ENCODE measurements at places on chromosomes 7 and 10. TPM values are rescaled to one million over a fixed set of nuclear protein-coding genes. Genes with fewer than 3 reads are reported as not detected.

Gene CNNM2
- 12.9 TPM for total RNA-seq

Gene LIPF
- not detected for total RNA-seq

DNA sequence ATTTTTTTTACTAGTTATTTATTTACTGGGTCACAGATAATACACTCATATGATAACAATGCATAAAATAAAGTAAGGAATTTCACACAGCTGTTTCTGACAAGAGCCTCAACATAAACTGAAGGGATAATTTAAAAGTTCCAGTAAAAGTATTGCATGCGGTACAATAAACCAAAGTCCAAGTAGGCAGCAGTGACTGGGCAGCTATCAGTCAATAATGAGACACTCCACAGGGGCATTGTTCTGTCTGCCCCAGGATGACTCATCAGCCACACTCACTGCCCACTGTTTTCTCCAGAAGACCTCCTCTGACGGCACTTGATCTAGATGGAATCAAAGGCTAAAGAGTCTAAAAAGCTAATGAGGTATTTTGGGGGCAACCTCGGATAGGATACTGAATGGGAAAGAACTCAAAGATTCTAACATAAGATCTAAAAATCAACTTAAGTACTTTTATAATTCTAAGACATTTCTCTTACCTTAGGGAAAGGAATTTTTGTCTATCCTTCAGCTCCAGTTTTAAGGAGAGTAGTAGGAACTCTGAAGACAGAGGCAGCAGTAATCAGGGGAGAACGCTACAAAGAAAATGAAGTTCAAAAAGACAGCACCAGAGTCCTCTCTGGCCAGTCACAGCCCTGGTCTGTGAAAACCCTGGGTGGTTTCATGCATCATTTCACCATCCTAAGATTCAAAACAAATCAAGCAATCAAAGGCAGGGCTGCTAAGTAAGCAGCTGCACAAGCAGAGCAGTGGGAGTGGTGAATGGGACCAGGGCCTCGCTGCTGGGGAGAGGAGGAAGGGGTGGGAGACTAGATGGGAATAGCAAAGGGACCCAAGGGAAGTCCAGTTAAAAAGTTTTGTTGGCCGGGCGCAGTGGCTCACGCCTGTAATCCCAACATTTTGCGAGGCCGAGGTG is 175.1 kb downstream of the AVL9 start:
- H3K27me3 ChIP-seq: no peaks in the 10 kb centered on the region
- no peak overlapping the region for H3K27ac ChIP-seq
- no peak for DNase-seq
- H3K4me3 ChIP-seq: no peak overlapping the region

- H3K27ac ChIP-seq: no peak overlapping the region
- no peak overlapping the region for H3K4me3 ChIP-seq
- no peaks in the 10 kb centered on the region for H3K27me3 ChIP-seq
- no peaks in the 10 kb centered on the region for H3K36me3 ChIP-seq
Observed at GRCh38 chr10:76026905-76027304, 595.5 kb downstream of the LRMDA start.

GRCh38 chr7:39453743-39454355 is 112.4 kb upstream of the YAE1 start:
- H3K27ac ChIP-seq: no peak overlapping the region
- no peaks in the 10 kb centered on the region for H3K4me1 ChIP-seq
- no peak overlapping the region for H3K4me3 ChIP-seq

Gene CHST15
- total RNA-seq: 49.2 TPM

GRCh38 chr10:7119325-7120015 is 291.4 kb downstream of the SFMBT2 start:
- DNase-seq: no peak
- no peak overlapping the region for H3K4me3 ChIP-seq
- no peaks in the 10 kb centered on the region for H3K27me3 ChIP-seq
- no peaks in the 10 kb centered on the region for H3K4me1 ChIP-seq
- H3K36me3 ChIP-seq: no peaks in the 10 kb centered on the region
- H3K27ac ChIP-seq: no peak overlapping the region

Gene HOXA3
- total RNA-seq: 8.7 TPM

DNA sequence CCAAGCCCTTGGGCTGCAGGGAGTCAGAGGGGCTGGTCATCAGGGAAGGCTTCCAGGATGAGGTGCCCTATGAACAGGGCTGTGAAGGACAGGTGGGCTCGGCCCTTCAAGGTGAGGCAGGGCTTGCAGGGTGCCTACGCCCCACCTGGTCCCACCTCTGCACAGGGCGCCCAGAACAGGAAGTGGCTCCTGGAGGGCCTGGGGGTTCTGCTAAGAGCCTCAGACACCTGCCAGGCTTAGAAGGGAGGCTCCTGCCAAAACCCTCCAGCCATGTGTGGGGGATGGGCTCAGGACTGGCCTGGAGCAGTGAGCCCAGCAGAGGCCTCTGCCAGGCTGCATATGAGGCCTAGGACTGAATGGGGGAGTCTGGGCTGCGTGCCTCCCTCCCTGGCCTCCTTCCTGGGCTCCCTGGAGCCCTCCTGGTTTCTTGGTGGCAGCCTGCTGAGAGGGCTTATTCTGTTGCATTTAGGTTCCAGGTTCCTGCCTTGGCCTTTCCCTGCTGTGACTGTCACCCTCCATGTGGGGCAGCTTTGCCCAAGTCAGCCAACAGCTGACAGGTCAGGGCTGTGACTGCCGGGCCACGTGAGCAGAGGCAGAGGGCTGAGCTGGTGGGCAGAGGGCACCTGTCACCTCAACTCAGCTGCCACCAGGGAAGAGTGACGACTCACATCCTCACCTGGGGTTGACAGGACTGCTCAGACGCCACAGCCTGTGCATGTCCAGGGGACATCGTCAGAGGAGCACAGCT is 45.2 kb upstream of the MSMB start:
- no peaks in the 10 kb centered on the region for H3K27me3 ChIP-seq
- no peak overlapping the region for H3K4me3 ChIP-seq
- H3K27ac ChIP-seq: no peak overlapping the region
- no peaks in the 10 kb centered on the region for H3K36me3 ChIP-seq
- no peaks in the 10 kb centered on the region for H3K4me1 ChIP-seq
- DNase-seq: no peak

- no peaks in the 10 kb centered on the region for H3K36me3 ChIP-seq
- no peak overlapping the region for H3K27ac ChIP-seq
- no peak overlapping the region for H3K4me3 ChIP-seq
- peaks cover 58% of the 10 kb centered on the region for H3K27me3 ChIP-seq
- DNase-seq: no peak
Observed at GRCh38 chr7:4960363-4960762, 1.4 kb upstream of the MMD2 start.

- no peak for DNase-seq
- no peaks in the 10 kb centered on the region for H3K4me1 ChIP-seq
- H3K36me3 ChIP-seq: peaks cover 89% of the 10 kb centered on the region
- H3K27me3 ChIP-seq: no peaks in the 10 kb centered on the region
Observed at GRCh38 chr10:133285217-133285616, 8.5 kb upstream of the ADAM8 start.

Gene LIPN
- total RNA-seq: 1.0 TPM

DNA sequence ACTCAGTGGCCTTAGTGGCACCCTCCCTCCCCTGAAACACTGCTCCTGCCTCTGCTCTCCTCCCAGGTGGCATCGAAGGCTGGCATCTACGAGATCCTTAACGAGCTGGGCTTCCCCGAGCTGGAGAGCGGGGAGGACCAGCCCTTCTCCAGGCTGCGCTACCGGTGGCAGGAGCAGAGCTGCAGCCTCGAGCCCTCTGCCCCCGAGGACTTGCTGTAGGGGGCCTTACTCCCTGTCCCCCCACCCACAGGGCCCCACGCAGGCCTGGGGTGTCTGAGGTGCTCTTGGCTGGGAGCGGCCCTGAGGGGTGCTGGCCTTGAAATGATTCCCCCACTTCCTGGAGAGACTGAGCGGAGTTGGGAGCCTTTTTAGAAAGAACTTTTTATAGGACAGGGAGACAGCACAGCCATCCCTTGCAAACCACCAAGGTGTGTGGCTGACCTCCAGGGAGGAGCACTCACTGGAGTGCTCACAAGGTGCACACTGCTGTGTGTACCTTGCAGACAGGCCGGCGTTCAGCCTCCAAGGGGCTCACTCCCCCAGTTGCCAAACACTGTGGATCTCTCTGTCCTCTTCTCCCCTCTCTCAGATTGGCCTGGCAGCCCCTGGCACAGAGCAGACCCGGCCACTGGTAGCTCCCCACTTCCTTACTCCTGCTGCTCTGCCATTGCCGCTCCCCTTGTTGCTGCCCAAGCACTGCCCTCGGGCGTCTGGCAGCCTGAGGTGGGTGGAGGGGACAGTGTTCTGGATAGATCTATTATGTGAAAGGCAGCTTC is 35.8 kb downstream of the PRF1 start:
- no peak overlapping the region for H3K27ac ChIP-seq
- H3K4me3 ChIP-seq: no peak overlapping the region
- peaks cover 9% of the 10 kb centered on the region for H3K4me1 ChIP-seq
- no peaks in the 10 kb centered on the region for H3K36me3 ChIP-seq
- DNase-seq: peak; percentile 57

GRCh38 chr10:77604063-77604462 is 33.5 kb downstream of the KCNMA1 start:
- peaks cover 7% of the 10 kb centered on the region for H3K4me1 ChIP-seq
- no peak for DNase-seq
- no peaks in the 10 kb centered on the region for H3K36me3 ChIP-seq
- H3K4me3 ChIP-seq: no peak overlapping the region

DNA sequence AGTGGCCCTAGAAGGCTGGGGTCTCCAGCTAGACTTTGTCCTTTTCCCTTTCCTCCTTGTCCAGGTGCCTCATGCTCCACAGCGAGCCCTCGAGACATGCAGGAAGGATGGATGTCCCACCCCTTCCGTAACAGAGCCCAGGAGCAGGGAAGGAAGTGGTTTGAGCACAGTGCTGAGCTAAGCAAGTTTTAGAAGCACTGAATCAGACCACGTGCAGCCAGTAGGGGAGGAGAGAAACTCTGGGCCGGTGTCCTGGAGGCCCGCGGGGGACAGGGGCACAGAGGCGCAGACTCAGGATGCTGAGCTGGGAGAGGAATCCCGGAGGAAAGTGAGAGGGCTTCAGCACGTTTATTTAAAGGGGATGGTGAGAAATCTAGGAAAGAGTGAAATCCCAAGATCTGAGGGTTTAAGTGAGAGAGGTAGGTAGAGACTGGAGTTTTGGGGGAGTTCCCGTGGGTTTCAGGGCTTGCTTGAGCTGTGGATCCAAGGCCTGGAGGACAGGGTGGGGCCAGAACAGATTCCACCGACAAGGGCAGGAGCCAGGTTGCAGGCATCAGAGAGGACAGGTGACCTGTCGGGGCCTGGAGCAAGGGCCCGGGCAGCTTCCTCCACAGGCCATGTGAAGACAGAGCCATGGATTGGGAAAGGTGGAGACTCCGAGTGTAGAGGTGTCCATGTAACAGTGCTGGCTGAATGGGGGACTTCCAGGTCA is 4.4 kb upstream of the IRF5 start:
- H3K36me3 ChIP-seq: no peaks in the 10 kb centered on the region
- peak overlapping the region; percentile 31 for H3K27ac ChIP-seq
- H3K4me1 ChIP-seq: peaks cover 3% of the 10 kb centered on the region
- no peak overlapping the region for H3K4me3 ChIP-seq
- peaks cover 6% of the 10 kb centered on the region for H3K27me3 ChIP-seq
- DNase-seq: peak; percentile 66

- no peaks in the 10 kb centered on the region for H3K36me3 ChIP-seq
- DNase-seq: no peak
- H3K4me1 ChIP-seq: no peaks in the 10 kb centered on the region
- H3K27me3 ChIP-seq: no peaks in the 10 kb centered on the region
- H3K4me3 ChIP-seq: peak overlapping the region; percentile 57
- peak overlapping the region; percentile 85 for H3K27ac ChIP-seq
Observed at GRCh38 chr7:94393246-94394108, 1.2 kb upstream of the COL1A2 start.

- DNase-seq: no peak
- no peak within 1 kb of the TSS for H3K4me3 ChIP-seq
- H3K27me3 ChIP-seq: no peaks in the 10 kb centered on the region
- H3K27ac ChIP-seq: no peak within 1 kb of the TSS
- H3K4me1 ChIP-seq: no peaks in the 10 kb centered on the region
- H3K36me3 ChIP-seq: no peaks in the 10 kb centered on the region
Observed at GRCh38 chr7:143315776-143316175, at the start of gene CLCN1. Gene CLCN1 (plus strand): TSS chr7:143316111. CDS start chr7:143316213, 102 bp downstream.

GRCh38 chr10:77374189-77374656 is 263.4 kb downstream of the KCNMA1 start:
- H3K36me3 ChIP-seq: no peaks in the 10 kb centered on the region
- DNase-seq: no peak
- H3K27ac ChIP-seq: no peak overlapping the region
- no peak overlapping the region for H3K4me3 ChIP-seq
- H3K4me1 ChIP-seq: no peaks in the 10 kb centered on the region
- no peaks in the 10 kb centered on the region for H3K27me3 ChIP-seq

- H3K27ac ChIP-seq: no peak overlapping the region
- H3K27me3 ChIP-seq: no peaks in the 10 kb centered on the region
- no peaks in the 10 kb centered on the region for H3K36me3 ChIP-seq
- peaks cover 4% of the 10 kb centered on the region for H3K4me1 ChIP-seq
- no peak for DNase-seq
Observed at GRCh38 chr7:110839866-110840265, 251.1 kb upstream of the LRRN3 start.

Gene TMEM236
- 5.0 TPM for total RNA-seq

- no peak overlapping the region for H3K27ac ChIP-seq
- H3K4me3 ChIP-seq: no peak overlapping the region
- peaks cover 3% of the 10 kb centered on the region for H3K4me1 ChIP-seq
- no peak for DNase-seq
- H3K36me3 ChIP-seq: no peaks in the 10 kb centered on the region
Observed at GRCh38 chr7:143463556-143463955, 14.1 kb upstream of the TAS2R41 start.

- H3K36me3 ChIP-seq: no peaks in the 10 kb centered on the region
- no peaks in the 10 kb centered on the region for H3K4me1 ChIP-seq
- no peaks in the 10 kb centered on the region for H3K27me3 ChIP-seq
- H3K4me3 ChIP-seq: no peak overlapping the region
- DNase-seq: no peak
Observed at GRCh38 chr7:17986851-17987250, 40.8 kb downstream of the PRPS1L1 start.

Gene FLNC
- 7.7 TPM for total RNA-seq

Gene PNLIPRP1
- not detected for total RNA-seq

Gene FBXO24
- 1.4 TPM for total RNA-seq

DNA sequence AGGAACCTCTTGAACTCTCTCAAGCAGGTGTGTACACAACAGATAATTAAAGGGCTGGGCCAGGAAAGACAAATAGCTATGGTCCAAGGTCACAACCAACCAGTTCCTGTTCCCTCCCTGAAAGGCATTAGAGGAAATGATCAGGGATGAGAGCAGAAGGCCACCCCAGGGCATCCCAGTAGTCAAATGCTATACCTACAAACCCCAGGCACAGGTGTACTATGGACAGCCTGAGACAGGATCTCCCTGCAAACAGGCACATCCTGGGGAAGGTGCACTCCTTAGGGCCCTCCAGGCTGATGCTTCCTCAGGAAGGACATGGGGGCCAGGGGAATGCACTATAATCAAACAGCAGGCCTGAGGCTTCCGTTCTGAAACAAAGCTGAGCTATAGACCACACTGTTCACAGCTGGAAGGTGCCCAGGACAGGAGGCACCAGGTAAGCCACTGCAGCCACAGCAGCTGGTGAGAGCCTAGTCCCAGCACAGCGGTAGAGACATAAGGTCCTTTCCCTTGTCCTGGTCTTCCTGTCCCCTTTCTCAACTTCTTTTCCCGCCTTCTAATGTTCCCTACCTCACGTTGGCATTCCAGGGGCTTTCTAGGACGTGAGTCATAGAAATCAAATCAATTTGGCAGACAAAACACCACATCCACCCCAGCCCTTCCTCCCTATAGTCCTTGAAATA is 13.3 kb downstream of the PARP12 start:
- no peak overlapping the region for H3K4me3 ChIP-seq
- peaks cover 21% of the 10 kb centered on the region for H3K4me1 ChIP-seq
- DNase-seq: no peak
- H3K36me3 ChIP-seq: peaks cover 52% of the 10 kb centered on the region
